ENCODE measurements at places on chromosomes 3 and 15.

GRCh38 chr3:85360742-85361387 is 402.1 kb downstream of the CADM2 start:
- DNase-seq: no peak

- no peak for DNase-seq
Observed at GRCh38 chr3:136042608-136043221, 77.2 kb downstream of the PPP2R3A start.

- DNase-seq: no peak
Observed at GRCh38 chr3:31185062-31185357, 290.5 kb upstream of the GADL1 start.

GRCh38 chr15:58260725-58261267 is 122.6 kb downstream of the AQP9 start:
- DNase-seq: no peak

DNA sequence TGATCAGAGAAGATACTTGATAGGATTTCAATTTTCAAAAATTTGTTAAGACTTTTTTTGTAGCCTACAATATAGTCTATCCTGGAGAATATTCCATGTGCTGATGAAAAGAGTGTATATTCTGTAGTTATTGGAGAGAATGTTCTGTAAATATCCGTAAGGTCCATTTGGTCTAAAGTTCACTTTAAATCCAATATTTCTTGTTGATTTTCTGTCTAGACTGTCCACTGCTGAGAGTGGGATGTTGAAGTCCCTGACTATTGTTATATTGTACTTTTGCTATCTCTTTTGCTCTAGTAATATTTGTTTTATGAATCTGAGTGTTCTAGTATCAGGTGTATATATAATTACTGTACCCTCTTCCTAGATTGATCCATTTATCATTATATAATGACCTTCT is 406.2 kb upstream of the CNTN4 start:
- DNase-seq: no peak

GRCh38 chr15:81049835-81050234 is 49.1 kb downstream of the TLNRD1 start:
- DNase-seq: no peak

DNA sequence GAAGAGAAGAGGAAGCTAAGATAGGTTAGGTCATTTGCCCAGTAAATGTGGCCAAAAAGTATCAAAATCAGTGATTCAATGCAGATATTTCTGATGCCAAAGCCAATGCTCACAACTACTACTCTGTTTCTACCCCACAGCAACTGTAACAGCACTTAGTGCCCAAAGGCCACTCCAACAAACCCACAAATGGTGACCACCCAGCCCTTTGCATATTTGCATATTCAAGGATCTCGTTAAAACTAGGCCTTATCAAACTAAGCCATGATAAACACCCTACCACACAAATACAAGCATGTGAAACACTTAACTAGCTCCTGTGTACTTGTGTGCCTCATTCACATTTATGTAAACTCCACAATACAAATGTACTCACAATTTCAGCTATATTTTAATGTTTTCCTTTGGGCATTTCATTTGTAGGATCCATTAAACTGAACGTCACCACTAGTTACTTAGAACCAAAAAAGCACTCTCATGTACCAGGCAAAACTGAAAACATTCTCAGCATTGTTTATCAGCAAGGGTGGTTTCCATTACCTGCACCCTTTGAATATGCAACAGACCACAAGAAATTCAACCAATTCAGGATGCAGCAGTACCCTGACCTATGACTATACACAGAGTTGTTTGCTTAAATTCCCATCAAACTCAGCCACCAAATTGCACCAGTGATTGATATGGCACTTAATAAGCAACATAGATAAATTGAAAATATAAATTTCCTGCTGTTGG is 111.2 kb upstream of the STT3B start:
- DNase-seq: no peak
